Left cardiac atrium (tissue), 4 donors: ENCODE measurements at places on chromosomes 16 and 17. TPM values are rescaled to one million over a fixed set of nuclear protein-coding genes. Genes with fewer than 3 reads are reported as not detected.

- no peak for DNase-seq
These were observed 38.2 kb downstream of the MARF1 start for GRCh38 chr16:15604460-15605440.

DNA sequence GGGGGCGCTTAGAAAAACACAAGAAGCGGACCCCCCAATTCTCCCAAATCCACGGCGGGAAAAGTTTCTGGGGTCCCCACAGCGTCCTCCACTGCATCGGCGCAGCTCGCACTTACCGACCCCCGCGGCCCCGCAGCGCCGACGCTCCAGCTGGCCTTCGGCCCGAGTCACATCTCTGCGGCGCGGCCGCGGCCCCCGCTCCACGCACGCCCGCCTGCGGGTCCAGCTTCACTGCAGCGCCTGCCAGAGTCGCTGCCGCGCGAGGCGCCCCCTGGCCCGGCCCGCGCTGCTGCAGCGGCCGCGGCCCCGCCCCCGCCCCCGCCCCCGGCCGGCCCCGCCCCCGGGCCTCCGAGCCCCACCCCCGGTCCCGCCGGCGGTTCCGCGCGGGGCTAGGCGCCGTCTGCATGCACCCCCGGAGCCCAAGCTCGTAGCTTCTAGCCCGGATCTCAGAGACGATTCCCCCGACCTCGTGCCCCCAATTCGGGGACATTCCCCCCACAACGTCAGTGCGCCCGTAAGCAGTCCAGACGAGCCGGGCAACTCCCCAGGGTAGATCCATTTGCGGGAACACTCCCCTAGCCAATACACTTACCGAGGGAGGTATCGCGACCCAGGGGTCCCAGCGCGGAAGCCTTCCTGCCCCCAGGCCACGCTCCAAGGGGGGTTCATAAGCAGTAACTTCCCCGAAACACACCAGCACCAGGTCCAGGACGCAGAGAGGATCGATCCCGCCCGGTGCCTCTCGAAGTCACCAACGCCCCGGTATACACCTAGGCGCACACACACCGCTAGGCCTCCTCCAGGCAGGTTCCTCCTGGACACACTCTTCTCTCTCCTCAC, at the start of gene GPRC5B:
Gene GPRC5B (minus strand): TSS at position 238 of the 840 bp plus-strand sequence. CDS start 12,003 bp downstream, outside the sequence.
- DNase-seq, result peak; percentile 56

GRCh38 chr16:12853972-12854371, 47.4 kb upstream of the SHISA9 start:
- DNase-seq, result no peak

DNA sequence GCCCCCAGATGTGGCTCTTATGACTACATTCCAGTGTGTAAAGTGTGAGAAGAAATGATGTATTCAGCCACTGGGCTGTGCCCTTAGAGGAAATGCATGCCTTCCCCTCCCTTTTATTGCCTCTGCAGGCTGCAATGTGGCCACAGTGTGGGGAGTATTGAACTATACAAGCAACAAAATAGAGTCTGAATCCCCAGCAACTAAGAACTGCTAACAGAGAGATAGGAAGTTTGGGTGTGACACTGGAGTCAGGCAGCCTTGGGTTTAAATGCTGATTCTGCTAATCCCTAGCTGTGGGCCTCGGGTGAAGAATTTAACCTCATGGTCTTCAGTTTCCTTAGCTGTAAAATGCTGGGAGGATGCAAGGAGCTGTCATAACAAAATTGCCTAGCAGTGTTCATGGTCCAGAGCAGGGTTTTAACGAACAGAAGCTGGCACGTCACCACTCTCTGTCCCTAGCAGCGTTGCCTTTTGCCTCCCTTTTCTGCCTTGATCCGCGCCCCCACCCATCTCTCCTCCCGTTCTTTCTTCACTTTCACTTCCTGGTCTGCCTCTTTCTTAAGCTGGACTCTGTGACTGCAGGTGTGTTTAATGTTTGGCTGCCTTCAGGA, 50.3 kb downstream of the KPNA2 start:
- no peak for DNase-seq

- no peak for DNase-seq
These were observed 2.8 kb downstream of the DNAJA3 start for GRCh38 chr16:4428500-4428899.

DNA sequence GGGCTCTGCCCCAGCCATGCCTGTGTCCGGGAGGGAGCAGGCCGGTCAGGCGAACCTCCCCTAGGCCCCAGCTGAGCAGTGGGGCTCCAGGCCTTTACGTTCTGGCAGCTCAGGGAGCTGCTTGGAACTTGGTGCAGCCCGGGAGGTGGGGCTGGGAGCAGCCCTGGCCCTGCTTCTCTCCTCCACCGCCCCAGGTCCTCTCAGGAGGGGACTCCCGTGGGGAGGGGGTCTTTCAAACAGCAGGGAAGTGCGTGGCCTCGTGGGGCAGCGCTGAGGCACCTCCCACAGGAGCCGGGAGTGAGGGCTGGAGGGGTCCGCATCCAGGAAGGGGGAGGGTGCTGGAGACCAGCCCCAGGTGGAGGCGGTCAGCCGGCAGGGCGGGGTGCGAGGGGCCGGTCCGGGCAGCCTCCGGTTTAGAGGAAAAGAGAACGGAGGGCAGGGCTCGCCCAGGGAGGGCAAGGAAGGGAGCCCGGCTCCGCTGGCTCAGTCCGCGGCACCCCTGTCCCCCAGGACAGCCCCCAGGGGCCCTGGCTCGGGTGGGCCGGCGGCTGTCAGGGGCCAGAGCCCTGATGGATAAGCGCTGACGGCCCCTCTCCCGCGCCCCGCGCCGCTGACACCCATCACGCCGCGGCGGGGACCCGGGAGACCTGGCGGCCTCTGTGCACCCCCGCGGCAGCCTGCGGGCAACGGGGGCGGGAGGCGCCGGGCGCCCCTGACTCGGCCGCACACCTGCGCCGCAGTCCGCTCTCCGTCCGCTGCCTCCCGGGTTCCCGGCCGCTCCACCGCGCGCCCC, 587 bp upstream of the PRR35 start:
- DNase-seq, result no peak

DNA sequence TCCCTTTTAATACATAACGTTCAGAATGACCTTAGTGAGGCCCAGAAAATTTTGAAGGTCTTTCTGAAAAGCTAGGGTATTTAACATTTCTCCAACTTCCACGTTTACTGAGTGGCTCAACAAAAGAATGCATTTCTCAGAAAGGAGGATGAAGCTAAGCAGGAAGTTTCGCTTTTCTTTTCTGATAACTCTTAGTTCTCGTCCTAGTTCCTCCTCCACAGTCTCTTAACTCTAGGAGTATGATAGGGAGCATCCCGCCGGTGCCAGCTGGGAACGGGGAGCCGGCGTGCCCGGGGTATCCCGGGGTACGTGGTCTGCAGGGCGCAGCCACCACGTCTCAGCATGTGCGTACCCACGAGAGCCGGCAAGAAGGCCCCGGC, 363 bp downstream of the KARS1 start:
- no peak for DNase-seq

GRCh38 chr17:39667945-39668924, at the start of gene PNMT:
TSS of gene PNMT (plus strand) at chr17:39668453. CDS start at chr17:39668476, 23 bp downstream.
- peak; percentile 84 for DNase-seq

- no peak for DNase-seq
These were observed 16.4 kb downstream of the CDH5 start for GRCh38 chr16:66382966-66383299.

DNA sequence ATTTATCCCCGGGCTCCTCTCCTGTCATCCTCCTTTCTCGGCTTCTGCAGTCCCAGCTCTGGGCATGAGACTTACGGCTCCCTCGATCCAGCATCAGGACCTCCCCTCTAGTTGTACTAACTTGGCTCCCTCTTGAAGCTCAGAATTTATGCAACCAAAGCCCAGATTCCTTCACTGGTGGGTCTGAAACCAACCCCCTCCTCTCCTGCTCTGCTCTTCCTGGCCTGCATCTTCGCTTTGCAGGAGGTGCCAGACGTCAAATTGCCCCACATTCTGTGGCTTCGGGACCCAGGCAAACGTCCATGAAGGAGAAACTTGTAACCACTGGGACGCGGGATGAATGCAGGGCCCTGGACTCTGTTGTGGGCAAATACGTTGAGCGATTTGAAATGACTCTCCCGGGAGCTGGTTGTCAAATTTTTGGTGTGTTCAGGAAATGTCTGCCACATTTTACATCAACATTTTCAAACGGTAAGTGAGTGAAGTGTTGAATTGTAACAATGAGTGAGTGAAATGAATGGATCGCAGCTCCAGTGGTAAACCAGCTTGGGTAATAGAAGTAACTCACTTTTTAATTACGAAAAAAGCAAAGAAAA, 29.3 kb upstream of the ELAC2 start:
- DNase-seq, result no peak

GRCh38 chr16:8600144-8600775, 9.9 kb upstream of the TMEM114 start:
- no peak for DNase-seq

DNA sequence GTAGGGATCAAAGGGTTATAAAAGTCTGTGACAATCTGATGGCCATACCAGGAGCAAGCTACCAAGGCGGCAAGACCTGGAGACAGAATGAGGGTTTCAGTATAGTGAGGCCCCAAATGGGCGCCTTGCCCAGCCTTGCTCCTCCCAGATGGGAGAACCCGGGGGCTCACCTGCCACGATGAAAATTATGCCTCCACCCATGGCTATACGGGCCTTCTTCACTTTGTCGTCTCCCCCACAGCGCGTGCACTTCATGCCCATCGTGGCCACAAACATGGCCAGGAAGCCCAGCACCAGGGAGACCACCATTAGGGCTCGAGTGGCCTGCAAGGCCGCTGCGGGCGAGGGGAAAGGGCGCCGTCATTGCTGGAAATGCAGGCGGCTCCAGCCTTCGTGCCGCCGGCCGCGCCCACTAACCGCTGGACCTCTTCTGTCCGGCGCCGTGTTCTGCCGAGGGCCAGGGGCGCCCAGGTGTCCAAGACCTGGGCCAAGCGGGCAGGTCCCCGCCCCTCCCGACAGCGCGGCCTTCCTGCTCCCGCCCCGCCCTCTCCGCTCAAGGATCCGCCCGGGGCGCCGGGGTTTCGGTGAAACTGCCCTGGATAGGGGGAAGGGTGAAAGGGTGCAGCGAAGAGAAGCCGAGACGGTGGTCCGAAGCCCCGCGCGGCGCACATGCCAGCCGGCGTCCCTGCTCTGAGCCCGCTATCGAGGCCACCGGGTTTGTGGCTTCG, 1.5 kb downstream of the CLDN7 start:
- no peak for DNase-seq

DNA sequence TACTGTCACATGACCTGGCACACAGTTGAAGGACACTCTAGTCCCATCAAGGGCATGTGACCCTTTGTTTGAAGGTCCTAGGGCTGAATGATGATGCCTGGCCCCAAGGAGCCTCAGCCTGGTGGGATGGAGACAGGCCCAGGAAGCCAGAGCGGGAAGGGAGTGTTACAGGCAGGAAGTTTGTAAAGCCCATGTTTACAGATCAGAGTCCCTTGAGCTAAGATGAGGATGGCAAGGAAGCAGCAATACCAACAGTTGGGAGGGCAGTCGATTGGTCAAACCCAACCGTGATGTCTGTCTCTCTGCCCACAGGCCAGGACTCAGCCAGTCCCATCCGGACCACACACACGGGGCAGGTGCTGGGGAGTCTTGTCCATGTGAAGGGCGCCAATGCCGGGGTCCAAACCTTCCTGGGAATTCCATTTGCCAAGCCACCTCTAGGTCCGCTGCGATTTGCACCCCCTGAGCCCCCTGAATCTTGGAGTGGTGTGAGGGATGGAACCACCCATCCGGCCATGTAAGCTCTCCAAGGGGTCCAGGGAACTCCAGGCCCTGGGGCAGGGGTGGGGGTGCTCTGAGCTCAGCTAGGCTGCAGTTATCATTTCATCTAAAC, 2.5 kb downstream of the CES2 start:
- DNase-seq, result no peak

GRCh38 chr17:72332367-72332766, 211.5 kb downstream of the SOX9 start:
- DNase-seq, result no peak

DNA sequence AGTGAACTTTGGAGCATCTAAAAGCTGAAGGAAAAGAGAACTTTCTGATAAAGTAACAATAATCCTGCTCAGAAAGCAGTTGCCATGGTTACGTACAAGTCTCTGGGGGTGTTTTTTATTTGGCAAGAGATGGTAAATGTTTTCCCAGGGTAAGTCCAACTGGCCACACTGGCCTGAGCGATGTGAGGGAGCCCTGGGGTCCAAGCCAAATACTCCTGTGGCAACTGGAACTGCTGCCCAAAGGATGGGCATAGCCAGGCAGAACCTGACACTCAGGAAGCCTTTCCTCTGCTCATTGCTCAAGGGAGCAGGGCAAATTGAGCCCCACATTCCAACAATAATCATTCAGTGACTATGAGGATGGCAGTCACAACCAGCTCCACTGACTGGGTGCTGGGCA, 26.8 kb upstream of the WSCD1 start:
- DNase-seq, result no peak

DNA sequence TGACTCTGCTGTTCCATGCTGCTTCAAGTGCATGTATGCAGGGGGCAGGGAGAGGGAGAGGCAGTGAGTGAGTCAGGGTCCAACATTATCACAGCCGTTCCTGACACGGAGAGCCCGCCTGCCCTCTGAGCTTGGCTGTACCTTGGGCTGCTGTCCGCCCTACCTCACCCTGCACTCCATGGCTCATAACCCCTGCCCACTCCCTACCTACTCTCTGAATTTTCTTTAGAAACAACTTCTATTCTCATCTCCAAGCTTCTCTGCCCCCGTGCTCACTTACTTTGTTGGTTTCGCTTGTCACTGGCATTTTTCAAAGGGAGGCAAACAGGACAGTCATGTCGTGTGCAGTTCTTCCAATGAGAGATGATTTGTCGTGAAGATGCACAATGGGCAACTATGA, 74.4 kb upstream of the TRAP1 start:
- DNase-seq, result no peak

DNA sequence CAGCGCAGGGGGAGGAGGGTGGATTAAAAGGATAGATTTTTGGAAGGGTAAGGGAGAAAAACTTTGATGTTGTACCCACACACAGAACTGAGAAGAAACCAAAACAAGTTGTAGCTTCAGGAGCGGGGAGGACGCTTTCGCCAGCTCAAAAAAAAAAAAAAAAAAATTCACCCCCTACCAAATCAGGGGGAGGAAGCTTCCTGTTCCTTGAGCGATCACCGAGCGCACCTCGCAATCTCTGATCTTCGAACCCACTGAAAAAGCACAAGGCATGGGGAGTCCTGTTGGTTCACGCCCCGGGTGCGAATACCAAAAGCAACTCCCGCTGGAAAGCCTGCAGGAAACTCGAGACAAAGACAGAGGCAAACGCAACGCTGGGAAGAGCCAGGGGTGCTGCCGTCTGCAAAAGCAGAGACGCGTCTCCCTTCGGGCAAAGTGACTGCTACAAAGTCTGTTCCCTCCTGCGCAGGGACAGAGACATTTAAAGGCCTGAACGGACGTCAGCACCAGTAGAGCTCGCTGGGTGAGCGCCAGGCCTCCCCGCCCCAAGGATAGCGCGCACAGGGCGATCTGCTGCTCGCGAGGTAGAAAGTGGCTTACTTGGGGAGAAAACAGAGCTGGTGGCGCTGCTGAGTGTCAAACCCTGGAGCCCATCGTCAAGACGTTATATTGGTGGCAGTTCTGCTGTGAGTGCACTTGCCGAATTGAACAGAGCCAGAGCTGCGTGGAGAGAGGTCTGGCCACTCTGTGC, 190.4 kb downstream of the USP22 start:
- DNase-seq, result peak; percentile 55

- DNase-seq, result no peak
These were observed 2.0 kb upstream of the KRT38 start for GRCh38 chr17:41442739-41443138.

GRCh38 chr17:15238057-15238456, 27.1 kb downstream of the PMP22 start:
- DNase-seq, result no peak

CLEC10A gene
- 6.6 TPM for total RNA-seq

ARHGDIG gene
- 4.9 TPM for total RNA-seq

SLFN12 gene
- 8.8 TPM for total RNA-seq

SUPT6H gene
- 47.2 TPM for total RNA-seq

TBC1D16 gene
- total RNA-seq, result 30.9 TPM

HS3ST6 gene
- total RNA-seq, result not detected

ZNF652 gene
- total RNA-seq, result 25.2 TPM

MYH2 gene
- total RNA-seq, result not detected

MEFV gene
- total RNA-seq, result 1.9 TPM

PDILT gene
- not detected for total RNA-seq
